ENCODE measurements at places on chromosomes 12 and 14.

- H3K27me3 ChIP-seq, result no peaks in the 10 kb centered on the region
- no peaks in the 10 kb centered on the region for H3K36me3 ChIP-seq
- no peak for DNase-seq
- peak overlapping the region; percentile 75 for H3K27ac ChIP-seq
Observed at GRCh38 chr12:6791931-6792520, 2.7 kb downstream of the CD4 start.

DNA sequence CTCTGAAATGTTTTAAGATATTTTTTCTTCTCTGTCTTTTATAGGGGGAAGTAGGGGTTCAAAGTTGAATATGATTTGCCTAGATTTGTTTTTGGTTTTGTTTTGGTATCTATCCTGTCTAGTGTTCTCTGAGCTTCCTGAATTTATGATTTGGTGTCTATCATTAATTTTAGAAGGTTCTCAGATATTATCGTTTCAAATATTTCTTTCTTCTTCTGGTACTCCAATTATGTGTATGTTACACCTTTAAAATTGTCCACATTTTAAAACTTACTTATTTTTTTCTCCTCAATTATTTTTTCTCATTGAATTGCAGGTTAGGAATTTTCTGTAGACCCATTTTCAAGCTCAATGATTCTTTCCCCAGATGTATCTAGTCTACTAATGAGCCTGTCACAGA is 13.8 kb upstream of the DCN start:
- no peak overlapping the region for H3K4me3 ChIP-seq
- no peaks in the 10 kb centered on the region for H3K4me1 ChIP-seq
- no peaks in the 10 kb centered on the region for H3K27me3 ChIP-seq
- H3K36me3 ChIP-seq, result no peaks in the 10 kb centered on the region
- H3K27ac ChIP-seq, result no peak overlapping the region
- DNase-seq, result no peak

- H3K27ac ChIP-seq, result no peak overlapping the region
- DNase-seq, result no peak
- H3K4me1 ChIP-seq, result no peaks in the 10 kb centered on the region
- H3K4me3 ChIP-seq, result no peak overlapping the region
- no peaks in the 10 kb centered on the region for H3K27me3 ChIP-seq
Observed at GRCh38 chr12:79125358-79125757, 260.8 kb downstream of the SYT1 start.

- no peak overlapping the region for H3K4me3 ChIP-seq
- H3K36me3 ChIP-seq, result no peaks in the 10 kb centered on the region
- DNase-seq, result no peak
- peaks cover 10% of the 10 kb centered on the region for H3K27me3 ChIP-seq
- H3K27ac ChIP-seq, result no peak overlapping the region
Observed at GRCh38 chr12:7788294-7788660, 925 bp upstream of the NANOG start.

DNA sequence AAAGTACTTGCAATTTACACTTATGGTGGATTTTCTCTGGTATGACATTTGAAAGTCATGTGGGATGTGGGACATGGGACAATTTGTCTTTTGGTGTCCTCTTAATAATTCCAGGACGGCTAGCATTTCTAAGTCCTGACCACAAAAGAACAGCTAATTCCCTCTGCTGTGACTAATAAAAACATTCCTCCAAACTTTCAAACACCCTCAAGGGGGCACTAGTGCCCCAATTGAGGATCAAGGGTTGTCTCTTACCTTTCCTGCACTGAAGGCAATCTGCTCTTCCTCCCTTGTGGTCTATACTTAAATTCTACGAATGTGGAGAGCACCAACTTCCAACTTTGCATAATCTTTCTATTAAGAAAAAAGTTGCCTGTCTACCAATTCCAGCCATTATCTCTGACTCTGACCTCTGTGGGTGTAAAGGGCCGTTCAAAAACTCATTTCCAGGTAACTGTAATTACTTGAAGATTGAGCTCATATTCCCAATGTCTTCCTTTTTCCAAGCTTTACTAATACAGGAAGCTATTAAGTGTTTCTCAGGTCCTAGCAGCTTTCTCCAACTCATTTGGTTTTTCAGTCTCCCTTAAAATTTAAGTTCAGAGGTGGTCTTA is 210.2 kb downstream of the PTPRO start:
- H3K36me3 ChIP-seq, result no peaks in the 10 kb centered on the region
- H3K27ac ChIP-seq, result no peak overlapping the region
- no peak overlapping the region for H3K4me3 ChIP-seq

DNA sequence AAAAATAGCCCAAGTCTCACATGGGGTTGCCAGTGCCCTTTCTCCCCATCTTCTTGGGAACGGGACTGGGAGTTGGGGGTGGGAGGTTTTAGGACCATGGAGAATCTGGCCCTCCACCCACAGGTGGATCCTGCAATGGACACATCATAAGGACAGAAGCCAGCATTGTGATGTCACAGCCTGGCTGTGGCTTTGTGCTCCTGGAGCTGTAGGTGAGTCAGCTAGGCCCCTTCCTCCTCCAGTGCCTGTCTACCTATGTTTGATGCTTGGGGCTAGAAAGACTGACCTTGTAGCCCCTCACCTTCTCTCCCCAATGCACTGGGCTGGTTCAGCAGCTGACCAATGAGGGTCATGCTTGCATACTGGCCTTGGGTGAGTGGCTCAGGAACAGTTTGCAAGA is at the start of gene CCDC197:
Gene CCDC197 (plus strand): TSS at position 220 of the 400 bp plus-strand sequence. CDS start 831 bp downstream, outside the sequence.
- H3K27me3 ChIP-seq, result no peaks in the 10 kb centered on the region
- H3K4me1 ChIP-seq, result peaks cover 29% of the 10 kb centered on the region
- H3K4me3 ChIP-seq, result no peak within 1 kb of the TSS
- H3K27ac ChIP-seq, result no peak within 1 kb of the TSS
- no peaks in the 10 kb centered on the region for H3K36me3 ChIP-seq

DNA sequence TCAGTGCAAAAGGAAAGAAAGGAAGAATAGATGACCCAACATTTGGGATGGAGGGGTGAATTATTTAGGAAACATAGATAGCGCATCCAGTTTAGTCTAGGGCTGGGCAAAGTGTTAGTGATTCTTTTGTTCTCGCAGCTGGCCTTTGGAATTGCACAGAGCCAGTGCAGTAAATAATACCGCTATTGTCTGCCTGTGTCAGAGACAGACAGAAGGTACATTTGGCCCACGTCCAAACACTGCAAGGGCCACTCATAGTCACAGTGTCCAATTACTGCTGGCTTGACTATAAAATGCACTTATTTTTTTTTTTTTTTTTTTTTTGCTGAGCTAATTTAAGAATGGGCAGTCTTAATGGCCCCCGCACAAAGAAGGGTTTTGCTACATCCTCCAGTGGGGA is 638.6 kb downstream of the BCL11B start:
- no peak overlapping the region for H3K27ac ChIP-seq
- peak; percentile 8 for DNase-seq
- H3K27me3 ChIP-seq, result no peaks in the 10 kb centered on the region
- H3K4me1 ChIP-seq, result no peaks in the 10 kb centered on the region

GRCh38 chr12:121590476-121591143 is 9.8 kb upstream of the KDM2B start:
- H3K27me3 ChIP-seq, result no peaks in the 10 kb centered on the region
- DNase-seq, result peak; percentile 12
- H3K36me3 ChIP-seq, result no peaks in the 10 kb centered on the region
- H3K27ac ChIP-seq, result peak overlapping the region; percentile 78

All from cardiac muscle cell (in vitro differentiated cells and primary cell).